Brain (organoid and tissue), 16 donors: ENCODE measurements at places on chromosomes 16 and 17. TPM values are rescaled to one million over a fixed set of nuclear protein-coding genes. Genes with fewer than 3 reads are reported as not detected.

LDHD gene
- 9.0 TPM for polyA plus RNA-seq

CDC6 gene
- polyA plus RNA-seq, result 23.2 TPM

CCDC78 gene
- polyA plus RNA-seq, result 0.39 TPM

SLC35G6 gene
- polyA plus RNA-seq, result not detected

TBC1D3I gene
- not detected for polyA plus RNA-seq

AARS1 gene
- 288 TPM for polyA plus RNA-seq

ERN1 gene
- polyA plus RNA-seq, result 2.7 TPM

RRAD gene
- 2.1 TPM for polyA plus RNA-seq

NPIPA2 gene
- polyA plus RNA-seq, result not detected

FBXL16 gene
- polyA plus RNA-seq, result 188 TPM

PDILT gene
- not detected for polyA plus RNA-seq

FN3K gene
- 99.9 TPM for polyA plus RNA-seq

CFAP20 gene
- polyA plus RNA-seq, result 85.1 TPM

OTOP2 gene
- not detected for polyA plus RNA-seq

ULK2 gene
- 24.9 TPM for polyA plus RNA-seq

MFSD6L gene
- not detected for polyA plus RNA-seq

MAPK7 gene
- polyA plus RNA-seq, result 38.3 TPM

NOG gene
- polyA plus RNA-seq, result 0.66 TPM

STAT3 gene
- polyA plus RNA-seq, result 81.5 TPM

EPN3 gene
- polyA plus RNA-seq, result 2.1 TPM

LGALS9C gene
- polyA plus RNA-seq, result not detected

ITGB3 gene
- 0.63 TPM for polyA plus RNA-seq

SOCS7 gene
- 35.3 TPM for polyA plus RNA-seq

CTRB1 gene
- polyA plus RNA-seq, result not detected

C16orf86 gene
- polyA plus RNA-seq, result 6.6 TPM

SLC5A11 gene
- 16.1 TPM for polyA plus RNA-seq

CASKIN1 gene
- 17.2 TPM for polyA plus RNA-seq

BAIAP3 gene
- 42.8 TPM for polyA plus RNA-seq

GPR142 gene
- 0.51 TPM for polyA plus RNA-seq

ESRP2 gene
- polyA plus RNA-seq, result 1.8 TPM

TMIGD1 gene
- polyA plus RNA-seq, result not detected

RFFL gene
- polyA plus RNA-seq, result 25.3 TPM

LGALS9B gene
- polyA plus RNA-seq, result not detected

C16orf74 gene
- 2.3 TPM for polyA plus RNA-seq

OR2C1 gene
- not detected for polyA plus RNA-seq

SEPTIN12 gene
- polyA plus RNA-seq, result not detected

SENP3 gene
- 125 TPM for polyA plus RNA-seq

KCNH6 gene
- polyA plus RNA-seq, result 19.4 TPM

IRX6 gene
- 0.10 TPM for polyA plus RNA-seq

DHRS7C gene
- 2.0 TPM for polyA plus RNA-seq

LRRC36 gene
- 5.2 TPM for polyA plus RNA-seq

UMOD gene
- not detected for polyA plus RNA-seq

KRTAP9-7 gene
- polyA plus RNA-seq, result not detected

DCTPP1 gene
- 80.1 TPM for polyA plus RNA-seq

PRSS36 gene
- polyA plus RNA-seq, result 0.92 TPM

CD300LF gene
- 0.54 TPM for polyA plus RNA-seq

HBA2 gene
- 600 TPM for polyA plus RNA-seq

UTS2R gene
- not detected for polyA plus RNA-seq

SPAG7 gene
- polyA plus RNA-seq, result 66.5 TPM

TBC1D3K gene
- polyA plus RNA-seq, result not detected

SCNN1G gene
- not detected for polyA plus RNA-seq

DPEP3 gene
- 0.15 TPM for polyA plus RNA-seq

NPIPB13 gene
- polyA plus RNA-seq, result 1.1 TPM

SLC22A31 gene
- not detected for polyA plus RNA-seq

PPP1R27 gene
- polyA plus RNA-seq, result not detected

CANT1 gene
- 64.2 TPM for polyA plus RNA-seq
